Diencephalon (tissue), 1 donor: ENCODE measurements at places on chromosomes 11 and 22. TPM values are rescaled to one million over a fixed set of nuclear protein-coding genes. Genes with fewer than 3 reads are reported as not detected.

FAM181B gene
- total RNA-seq = 17.8 TPM

NFAM1 gene
- total RNA-seq = 1.6 TPM

SLC22A12 gene
- total RNA-seq = not detected

ARHGAP1 gene
- total RNA-seq = 21.5 TPM

OSBP2 gene
- total RNA-seq = 19.4 TPM

MISFA gene
- 1.2 TPM for total RNA-seq

GALNT18 gene
- total RNA-seq = 23.5 TPM

DEPDC7 gene
- total RNA-seq = 3.0 TPM

CATSPER1 gene
- total RNA-seq = not detected

PNPLA5 gene
- total RNA-seq = 0.23 TPM

MS4A14 gene
- not detected for total RNA-seq

ANO5 gene
- total RNA-seq = 35.5 TPM

CHADL gene
- total RNA-seq = 3.7 TPM

OR51M1 gene
- total RNA-seq = not detected

MRPL21 gene
- total RNA-seq = 38.8 TPM

ESRRA gene
- 10.8 TPM for total RNA-seq

ADAMTS8 gene
- 2.5 TPM for total RNA-seq

MS4A15 gene
- total RNA-seq = not detected

OR6X1 gene
- not detected for total RNA-seq

PANX3 gene
- total RNA-seq = not detected

TMEM184B gene
- total RNA-seq = 21.0 TPM

CYTH4 gene
- 3.2 TPM for total RNA-seq

TLCD5 gene
- total RNA-seq = 12.9 TPM

TSSK2 gene
- total RNA-seq = not detected

FAM227A gene
- 9.2 TPM for total RNA-seq

DEUP1 gene
- 1.8 TPM for total RNA-seq

OR52E8 gene
- not detected for total RNA-seq

CALCB gene
- 0.46 TPM for total RNA-seq

TBX10 gene
- total RNA-seq = not detected

SUSD2 gene
- total RNA-seq = 0.23 TPM

HEPHL1 gene
- not detected for total RNA-seq

GUCY1A2 gene
- total RNA-seq = 97.8 TPM

ST13 gene
- 183 TPM for total RNA-seq

MPPED2 gene
- 84.9 TPM for total RNA-seq

ARHGAP32 gene
- 79.6 TPM for total RNA-seq

CD82 gene
- 16.4 TPM for total RNA-seq

NCR3LG1 gene
- total RNA-seq = 17.1 TPM

SYT12 gene
- 6.0 TPM for total RNA-seq

LDHAL6A gene
- 0.46 TPM for total RNA-seq
